ENCODE measurements at places on chromosomes 5 and 9. TPM values are rescaled to one million over a fixed set of nuclear protein-coding genes. Genes with fewer than 3 reads are reported as not detected.
A peak's percentile ranks its signal among the peaks of the same experiment; 100 is the strongest.

MEF2C gene
- total RNA-seq, result 12.2 TPM

NR6A1 gene
- 0.26 TPM for total RNA-seq

FAM221B gene
- not detected for total RNA-seq

IL9 gene
- total RNA-seq, result not detected

PCA3 gene
- not detected for total RNA-seq

GPR21 gene
- 0.66 TPM for total RNA-seq

PTTG1 gene
- total RNA-seq, result 17.5 TPM

DNA sequence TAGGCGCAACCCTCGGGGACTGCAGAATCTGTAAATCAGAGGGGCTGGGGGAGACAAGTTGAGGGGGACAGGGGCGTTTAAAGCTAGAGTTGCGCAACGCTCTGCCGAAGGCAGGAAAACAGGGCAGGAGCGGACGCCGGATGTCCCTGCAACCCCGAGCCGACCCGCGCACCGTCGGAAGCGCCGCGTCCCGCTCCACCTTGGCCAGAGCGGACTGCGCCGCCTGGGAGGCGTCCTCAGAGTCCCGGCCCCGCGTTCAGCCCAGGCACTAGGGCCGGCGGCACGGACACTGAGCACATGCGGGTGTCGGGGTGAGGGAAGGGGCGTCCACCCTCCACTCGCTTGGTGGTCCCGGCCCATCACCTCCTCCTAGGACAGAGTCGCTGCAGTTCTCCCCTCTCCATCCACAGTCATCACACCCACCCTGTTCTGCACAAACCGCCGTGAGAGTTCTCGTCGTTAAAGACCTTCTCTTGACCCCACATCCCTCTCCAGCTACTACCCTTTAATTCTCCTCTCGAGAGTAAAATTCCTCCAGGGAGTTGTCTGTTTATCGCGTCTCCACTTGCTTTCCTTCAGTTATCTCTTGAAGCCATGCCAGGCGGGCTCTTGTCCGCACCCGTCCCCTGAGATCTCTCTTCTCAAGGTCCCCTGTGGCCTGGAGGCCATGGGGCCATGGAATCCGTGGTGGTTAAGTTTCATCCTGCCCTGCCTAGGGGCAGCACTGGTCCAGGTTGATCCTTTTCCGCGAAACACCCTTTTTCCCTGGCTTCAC, 796 bp upstream of the PDLIM7 start:
- DNase-seq, result no peak

DNA sequence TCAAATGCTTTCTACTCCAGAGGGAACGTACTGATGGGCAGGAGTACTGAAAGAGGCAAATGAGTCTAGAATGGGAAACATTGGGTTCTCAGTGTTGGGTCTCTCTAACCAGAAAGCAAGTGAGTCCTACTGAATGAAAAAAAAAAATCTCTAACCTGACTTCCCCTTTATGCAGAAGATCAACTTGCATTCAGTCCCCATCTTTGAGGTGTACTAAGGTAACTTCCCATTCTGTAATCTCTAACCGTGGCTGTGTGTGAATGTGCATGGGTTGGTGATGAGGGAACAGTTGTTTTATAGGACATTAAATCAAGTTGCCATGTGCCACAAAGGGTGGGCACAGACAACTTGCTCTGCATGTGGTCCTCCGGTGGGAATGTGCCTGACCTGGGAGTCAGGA, 264.6 kb upstream of the CLINT1 start:
- DNase-seq, result no peak

- DNase-seq, result no peak
These were observed 1.3 kb upstream of the TBC1D2 start for GRCh38 chr9:98256756-98257155.

DNA sequence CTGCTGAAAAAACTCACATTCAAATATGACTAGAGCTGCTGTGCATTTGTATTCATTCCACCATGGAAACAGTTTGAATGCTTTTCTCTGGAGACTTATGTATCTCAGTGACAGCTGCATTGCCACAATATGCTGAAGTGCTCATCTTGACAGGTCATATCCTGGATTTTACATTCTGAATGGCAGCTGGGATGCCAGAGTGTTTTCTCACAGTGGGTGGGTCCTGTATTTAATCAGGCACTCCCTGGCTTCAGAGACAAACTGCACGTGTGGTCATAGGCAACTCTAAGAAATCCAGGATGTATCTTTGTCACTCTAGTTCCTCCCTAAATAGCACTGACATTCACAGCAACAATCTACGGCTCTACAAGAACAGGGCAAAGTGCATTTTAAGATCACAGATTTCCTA, 75.6 kb downstream of the ST8SIA4 start:
- peak; percentile 2 for DNase-seq

GRCh38 chr9:37987467-37987981, 81.5 kb downstream of the SHB start:
- DNase-seq, result no peak

DNA sequence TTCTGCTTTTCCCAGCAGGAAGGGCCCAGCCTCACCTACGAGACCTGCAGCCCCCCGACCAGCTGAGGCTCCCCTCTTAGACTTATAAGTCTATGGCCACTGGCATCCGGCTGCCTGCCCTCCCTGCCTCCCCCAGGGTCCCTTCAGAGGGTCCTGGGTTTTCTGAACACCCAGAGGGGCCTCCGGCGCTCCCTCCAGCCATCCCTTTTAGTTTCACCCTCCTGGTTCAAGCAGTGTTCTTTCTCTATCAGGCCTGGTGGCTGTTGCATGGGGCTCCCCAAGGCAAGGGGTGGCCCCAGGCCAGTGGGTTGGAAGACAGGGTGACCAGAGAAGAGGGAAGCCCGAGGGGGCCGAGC, 21.8 kb downstream of the GOLGA2 start:
- no peak for DNase-seq

- no peak for DNase-seq
These were observed 1.1 kb downstream of the ALDH1A1 start for GRCh38 chr9:72951520-72952380.

- peak; percentile 74 for DNase-seq
These were observed 381.1 kb upstream of the ACTBL2 start for GRCh38 chr5:57863661-57864060.

GRCh38 chr5:160007514-160007913, 1.4 kb upstream of the TTC1 start:
- DNase-seq, result no peak

DNA sequence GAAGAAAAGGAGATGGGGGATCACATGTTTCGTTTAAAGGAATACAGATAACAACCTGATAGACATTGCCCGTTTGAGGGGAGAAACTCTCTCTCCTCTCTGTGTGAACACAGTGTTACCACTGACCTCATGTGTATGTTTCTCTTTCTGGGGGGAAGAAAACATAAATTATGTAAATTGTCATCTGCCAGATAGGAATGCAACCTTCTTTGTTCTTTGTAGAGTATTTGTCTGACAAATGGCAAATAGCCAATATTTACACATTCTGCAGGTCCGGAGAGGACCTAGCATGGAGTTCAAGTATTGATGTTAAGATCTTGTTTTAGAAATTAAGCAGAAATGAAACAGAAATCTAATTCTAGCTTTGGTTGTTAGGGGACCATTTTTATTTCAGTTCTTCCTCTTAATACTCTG, 276.3 kb downstream of the SAXO1 start:
- DNase-seq, result no peak

DNA sequence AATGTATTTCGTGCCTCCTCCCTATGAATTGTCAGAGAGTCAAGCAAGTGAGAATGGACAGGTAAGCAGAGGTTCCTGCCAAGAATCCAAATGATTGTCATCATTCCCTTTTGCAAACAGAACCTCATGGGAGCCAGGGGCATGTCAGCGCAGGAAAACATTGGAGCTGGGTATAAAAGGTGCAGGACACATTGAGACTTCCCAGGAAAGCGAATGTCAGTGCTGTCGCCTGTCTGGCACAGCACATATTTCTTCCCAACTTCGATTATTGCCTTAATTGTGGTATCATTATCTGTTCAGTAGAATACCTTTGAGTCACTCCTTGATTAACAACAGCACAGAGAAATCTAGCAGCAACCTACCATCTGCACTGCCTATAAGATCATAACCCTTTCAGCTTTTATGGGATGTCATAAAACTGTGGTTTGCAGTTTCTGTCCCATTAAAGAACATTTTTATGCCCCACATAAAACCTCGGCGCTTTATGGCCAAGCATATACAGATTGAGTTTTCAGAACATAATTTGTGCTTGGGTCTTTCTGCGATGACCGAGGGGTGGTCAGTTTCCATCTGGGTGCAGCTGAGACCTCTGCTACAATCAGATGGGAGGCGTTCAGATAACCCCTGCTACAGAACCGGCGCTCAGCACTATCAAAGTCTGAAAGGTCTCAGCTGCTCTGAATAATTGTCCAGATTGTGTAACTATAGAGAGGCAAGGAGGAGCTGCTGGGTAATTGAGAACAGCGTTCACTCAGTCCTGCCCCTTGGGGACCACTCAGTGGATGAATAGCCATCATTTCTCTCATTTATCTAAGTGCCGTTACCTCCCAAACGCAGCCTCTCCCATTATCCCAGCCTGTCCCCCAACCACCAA, 30.9 kb upstream of the WWC1 start:
- DNase-seq, result no peak

DNA sequence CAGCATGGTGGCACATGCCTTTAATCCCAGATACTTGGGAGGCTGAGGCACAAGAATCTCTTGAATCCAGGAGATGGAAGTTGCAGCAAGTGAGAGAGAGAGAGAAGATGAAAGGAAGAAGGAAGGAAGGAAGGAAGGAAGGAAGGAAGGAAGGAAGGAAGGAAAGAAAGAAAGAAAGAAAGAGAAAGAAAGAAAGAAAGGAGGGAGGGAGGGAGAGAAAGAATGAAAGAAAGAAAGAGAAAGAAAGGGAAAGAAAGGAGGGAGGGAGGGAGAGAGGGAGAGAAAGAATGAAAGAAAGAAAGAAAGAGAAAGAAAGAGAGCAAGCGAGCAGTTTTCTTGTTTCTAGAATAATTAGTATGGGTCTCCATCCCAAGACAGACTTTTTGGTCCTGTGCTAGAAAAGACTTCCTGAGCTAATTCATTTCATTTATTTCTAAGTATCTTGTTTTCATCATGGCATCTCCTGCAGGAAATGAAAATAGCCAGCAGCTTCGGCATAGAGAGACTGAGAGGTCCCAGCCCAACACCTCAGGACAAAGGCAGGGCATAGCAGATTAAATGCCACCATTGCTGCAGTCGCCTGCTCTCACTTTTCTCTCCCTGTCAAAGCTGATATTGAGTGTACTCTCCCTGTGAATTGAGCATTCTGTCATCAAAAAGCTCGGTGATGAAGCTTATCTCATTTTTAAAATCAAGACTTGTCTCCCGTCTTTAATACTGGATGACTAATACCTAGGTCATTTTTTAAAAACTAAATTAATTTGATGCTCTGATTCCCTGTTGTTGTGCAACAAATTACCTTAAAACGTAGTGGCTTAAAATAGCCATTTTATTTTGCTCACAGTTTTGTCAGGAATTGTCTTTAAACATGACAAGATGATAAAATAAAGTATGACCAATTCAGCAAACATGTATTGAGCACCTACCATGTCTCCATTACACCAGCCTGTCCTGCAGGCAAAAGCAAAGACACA, 91.8 kb upstream of the ADRA1B start:
- DNase-seq, result no peak

GRCh38 chr5:67984546-67984945, 231.0 kb upstream of the PIK3R1 start:
- no peak for DNase-seq

DNA sequence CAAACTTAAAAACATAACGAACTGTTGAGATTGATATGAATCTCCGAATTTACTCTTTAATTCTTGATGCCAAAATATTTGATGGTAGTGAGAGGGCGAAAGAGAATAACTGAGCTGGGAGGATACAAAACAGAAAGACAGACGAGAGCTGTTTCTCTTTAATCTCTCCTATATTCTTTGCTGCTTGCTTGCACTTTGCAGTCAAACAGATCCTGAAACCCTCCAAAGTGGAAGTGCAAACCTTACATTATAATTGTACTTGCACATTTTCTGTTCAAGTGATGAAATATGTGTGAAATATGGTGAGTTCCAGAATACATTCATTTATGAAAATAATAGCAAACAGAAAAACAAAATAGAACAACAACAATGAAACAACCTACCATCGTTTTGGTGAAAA, 63.8 kb downstream of the PAM start:
- DNase-seq, result no peak

GRCh38 chr5:55324815-55325418, 17.1 kb downstream of the MTREX start:
- peak; percentile 74 for DNase-seq

- DNase-seq, result no peak
These were observed 169.8 kb upstream of the STK32A start for GRCh38 chr5:147065071-147065470.

DNA sequence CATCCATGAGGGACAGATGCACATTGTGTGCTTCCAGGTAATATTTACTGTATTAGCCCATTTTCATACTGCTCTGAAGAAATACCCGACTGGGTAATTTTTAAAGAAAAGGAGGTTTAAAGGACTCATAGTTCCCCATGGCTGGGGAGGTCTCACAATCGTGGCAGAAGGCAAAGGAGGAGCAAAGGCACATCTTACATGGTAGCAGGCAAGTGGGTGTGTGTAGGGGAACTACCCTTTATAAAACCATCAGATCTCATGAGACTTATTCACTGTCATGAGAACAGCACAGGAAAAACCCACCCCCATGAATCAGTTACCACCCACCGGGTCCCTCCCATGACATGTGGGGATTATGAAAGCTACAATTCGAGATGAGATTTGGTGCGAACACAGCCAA, 148.8 kb upstream of the FBXL17 start:
- DNase-seq, result no peak

DNA sequence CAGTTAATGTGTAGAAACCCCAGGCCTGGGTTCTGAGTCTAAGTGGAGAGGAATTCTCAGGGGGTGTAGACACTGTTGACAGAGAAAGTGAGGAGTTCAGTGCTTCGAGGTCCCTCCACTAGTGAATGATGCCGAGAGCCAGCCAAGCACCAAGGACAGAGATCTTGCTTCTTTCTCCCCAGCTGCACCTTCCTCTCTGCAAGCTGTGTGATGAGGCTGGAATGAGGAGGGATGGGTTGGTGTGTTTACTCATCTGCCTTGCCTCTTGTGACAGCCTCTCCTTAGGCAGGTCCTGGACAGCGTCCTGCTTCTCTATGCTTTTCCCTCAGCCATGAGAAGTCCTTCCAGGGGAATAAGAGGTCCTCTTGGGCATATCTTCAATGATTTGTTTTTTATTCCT, 35.3 kb downstream of the HNRNPH1 start:
- DNase-seq, result no peak

All from fibroblast of lung (primary cell).